ENCODE measurements at places on chromosomes 3 and 15. TPM values are rescaled to one million over a fixed set of nuclear protein-coding genes. Genes with fewer than 3 reads are reported as not detected.

GRCh38 chr3:31858439-31858838 is 122.6 kb downstream of the OSBPL10 start:
- no peak for DNase-seq

The ABTB1 gene
- total RNA-seq = 56.1 TPM

- no peak for DNase-seq
Measured at GRCh38 chr3:172102883-172103310, 63.5 kb downstream of the FNDC3B start.

The CAV3 gene
- not detected for total RNA-seq

DNA sequence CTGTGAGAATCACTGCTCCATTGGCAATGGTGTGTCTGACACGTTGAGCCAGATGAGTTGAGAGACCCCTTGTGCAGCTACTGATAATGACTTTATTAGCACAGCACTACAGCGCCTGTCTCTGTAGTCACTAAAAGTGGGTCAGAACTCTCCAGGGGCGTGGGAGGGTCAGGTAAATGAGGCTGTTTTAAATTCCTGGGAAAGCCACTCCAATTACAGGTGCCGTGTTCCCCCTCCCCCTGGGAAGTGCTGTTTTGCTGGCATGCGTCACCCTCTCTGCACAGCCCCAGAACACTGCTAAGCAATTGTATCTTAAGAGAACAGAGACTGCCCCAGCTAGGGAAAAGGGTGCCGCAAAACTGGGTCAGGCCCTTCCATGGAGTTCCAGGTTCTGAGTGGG is 21.5 kb upstream of the CPNE9 start:
- no peak for DNase-seq

- no peak for DNase-seq
Measured at GRCh38 chr3:78154521-78155186, 1114.8 kb downstream of the ROBO2 start.

The TRAK1 gene
- total RNA-seq = 40.9 TPM
